ENCODE measurements at places on chromosomes 3 and 15.

GRCh38 chr3:122024800-122025199 is 2.8 kb upstream of the ILDR1 start:
- DNase-seq = no peak

DNA sequence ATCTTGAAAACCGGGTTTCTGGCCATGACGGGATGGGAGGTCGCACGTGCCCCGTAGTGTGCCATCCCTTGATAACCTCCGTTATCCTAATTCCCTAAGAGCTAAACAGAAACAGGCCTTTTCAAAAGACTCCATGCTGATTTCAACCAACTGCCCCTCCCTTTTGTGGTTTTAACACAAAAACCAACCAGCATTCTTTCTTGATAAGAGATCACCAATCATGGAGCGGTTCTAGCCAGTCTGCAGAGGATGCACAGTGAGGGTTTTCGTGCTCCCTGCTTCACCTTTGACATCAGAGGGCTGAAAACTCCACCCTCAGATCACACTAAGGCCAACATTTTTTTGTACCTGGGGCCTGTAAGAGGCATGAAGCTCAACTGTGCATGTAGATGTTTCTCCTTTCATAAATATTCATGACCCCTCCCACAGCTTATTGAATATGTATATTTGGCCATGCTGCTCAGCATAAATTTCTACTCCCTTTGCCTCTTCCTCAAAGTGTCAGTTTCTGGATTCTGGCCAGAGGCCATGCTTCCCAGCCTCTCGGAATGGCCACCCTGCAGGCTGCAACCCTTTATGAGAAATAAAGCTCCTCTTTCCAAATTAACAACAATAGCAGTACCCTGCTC is 41.3 kb downstream of the FAM3D start:
- no peak for DNase-seq

DNA sequence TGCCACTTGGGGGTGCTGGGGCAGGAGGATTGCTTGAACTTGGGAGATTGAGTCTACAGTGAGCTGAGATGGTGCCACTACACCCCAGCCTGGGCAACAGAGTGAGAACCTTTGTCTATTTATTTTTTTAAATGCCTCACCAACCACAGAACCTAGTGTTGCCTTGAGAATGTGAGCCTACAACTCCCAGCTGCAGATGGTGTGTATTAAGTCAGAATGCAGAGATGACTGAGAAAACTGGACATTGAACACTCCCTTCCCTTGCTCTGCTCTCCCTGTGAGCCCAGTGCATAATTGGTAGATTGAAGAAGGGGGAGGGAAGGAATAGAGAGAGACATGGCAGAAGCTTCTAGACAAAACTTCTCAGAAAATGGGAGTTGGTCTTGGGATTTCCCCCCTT is 53.5 kb downstream of the CCDC33 start:
- no peak for DNase-seq

DNA sequence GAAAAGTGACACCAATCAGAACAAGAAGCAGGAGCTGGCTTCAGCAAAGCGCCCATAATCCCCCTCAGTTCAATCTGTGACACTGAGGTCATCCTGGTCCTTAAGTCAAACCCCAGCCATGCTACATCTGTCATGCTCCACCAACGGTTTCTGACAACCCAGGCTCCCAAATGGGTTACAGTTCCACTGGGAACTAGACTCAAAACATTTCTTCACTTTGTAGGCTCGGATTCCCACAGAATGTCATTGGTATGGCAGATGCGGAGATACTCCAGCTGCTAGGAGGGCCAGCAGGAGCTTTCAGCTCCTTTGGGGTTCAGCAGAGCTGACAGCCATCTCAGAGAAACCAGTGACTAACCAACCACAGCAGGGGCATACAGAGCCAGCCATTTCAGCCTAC is 48.9 kb downstream of the SUMF1 start:
- no peak for DNase-seq

GRCh38 chr3:146142757-146143156 is 18.2 kb downstream of the PLOD2 start:
- peak; percentile 62 for DNase-seq

DNA sequence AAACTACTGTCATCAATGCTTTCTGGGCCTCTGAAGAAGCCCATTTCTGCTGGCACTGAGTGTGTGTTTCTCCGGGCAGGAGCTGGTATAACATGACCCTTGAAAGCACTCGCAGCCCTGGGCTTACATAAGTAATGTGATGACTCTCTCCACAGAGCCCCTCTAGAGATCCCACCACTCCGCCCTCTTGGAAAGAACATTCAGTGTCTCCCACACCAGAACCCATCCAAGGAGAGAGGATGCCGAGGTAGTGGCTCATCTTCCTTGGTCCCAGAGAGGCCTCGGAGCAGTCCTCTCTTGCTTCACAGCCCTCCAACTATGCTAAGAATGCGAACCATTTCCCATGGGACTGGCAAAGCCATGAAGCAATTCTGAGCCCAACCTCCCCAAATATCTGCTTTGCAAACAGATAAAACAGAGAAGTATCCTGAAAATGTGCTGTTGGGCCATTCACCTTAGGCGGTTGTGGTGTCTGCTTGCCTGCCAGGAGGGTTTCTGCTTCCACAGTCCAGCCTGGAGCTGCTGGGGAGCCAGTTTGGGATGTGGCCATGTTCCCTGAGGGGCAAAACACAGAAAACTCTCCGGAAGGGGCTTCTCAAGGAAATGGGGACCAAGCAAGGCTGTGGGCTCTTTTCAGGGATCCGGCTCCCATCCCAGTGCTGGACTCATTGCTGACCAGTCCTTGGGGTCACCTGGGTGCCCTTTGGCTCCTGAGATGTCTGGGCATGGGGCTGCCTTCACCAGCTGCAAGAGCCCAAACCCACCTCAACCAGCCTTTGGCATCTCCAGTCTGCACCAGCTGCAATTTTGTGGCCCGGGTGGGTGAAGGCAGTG is 47.3 kb downstream of the AMOTL2 start:
- DNase-seq = peak; percentile 100

DNA sequence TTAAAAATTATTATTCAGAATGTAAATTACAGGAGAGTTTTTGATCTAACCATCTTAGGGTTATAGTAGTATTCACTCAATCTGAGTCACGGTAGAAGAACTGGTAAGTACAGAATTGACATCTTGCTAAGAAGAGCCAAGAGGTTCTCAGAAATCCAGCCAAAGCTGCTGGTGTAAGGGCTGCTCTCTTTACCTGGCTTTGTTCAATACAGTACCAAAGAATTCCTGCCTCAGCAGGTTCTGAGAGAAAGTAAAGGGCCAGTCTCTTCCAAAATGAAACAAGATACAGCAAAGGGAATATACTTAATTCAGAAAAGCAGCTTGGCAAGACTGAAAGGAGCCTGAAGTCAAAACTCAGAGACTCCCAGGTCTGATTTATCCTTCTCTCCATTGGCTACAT is 193.1 kb downstream of the TNIK start:
- no peak for DNase-seq

GRCh38 chr15:80990955-80991354 is 1.3 kb upstream of the MESD start:
- DNase-seq = no peak

- no peak for DNase-seq
These were observed 40.2 kb downstream of the GPR156 start for GRCh38 chr3:120244834-120245225.

DNA sequence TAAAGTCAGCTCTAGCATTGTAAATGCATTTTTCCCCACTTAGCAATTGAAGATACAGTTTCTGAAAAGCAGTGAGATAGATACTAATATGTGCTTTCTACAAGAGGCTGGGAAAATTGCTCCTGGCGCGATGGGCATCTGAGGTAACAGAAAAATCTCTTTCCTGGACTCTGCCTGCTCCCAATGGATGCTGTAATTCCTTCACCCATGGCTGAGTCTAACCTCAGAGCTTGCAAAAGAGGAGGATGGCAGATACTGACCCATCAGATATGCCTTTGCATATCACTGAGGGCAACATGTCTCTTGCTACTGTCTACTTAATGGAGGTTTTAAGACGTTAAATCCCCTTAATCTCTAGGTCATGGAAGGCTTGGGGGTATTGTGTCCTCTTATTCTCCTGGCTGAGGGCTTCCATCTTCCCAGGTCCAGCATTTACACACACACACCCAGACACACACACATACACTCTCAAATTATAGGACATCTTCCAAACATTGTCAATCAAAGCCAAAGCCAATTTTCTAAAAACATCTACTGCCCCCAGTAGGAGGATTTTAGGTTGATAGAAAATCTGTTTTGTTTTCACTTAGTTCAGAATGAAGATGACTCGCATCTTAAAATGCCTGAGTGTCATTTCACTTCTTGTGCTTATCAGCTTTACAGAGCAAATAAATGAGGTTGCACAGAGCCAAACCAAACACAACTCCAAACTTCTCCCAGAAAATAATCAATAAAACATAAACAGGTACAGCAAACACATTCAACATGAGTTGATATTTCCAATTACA is 2.4 kb downstream of the TRPM1 start:
- DNase-seq = peak; percentile 29

DNA sequence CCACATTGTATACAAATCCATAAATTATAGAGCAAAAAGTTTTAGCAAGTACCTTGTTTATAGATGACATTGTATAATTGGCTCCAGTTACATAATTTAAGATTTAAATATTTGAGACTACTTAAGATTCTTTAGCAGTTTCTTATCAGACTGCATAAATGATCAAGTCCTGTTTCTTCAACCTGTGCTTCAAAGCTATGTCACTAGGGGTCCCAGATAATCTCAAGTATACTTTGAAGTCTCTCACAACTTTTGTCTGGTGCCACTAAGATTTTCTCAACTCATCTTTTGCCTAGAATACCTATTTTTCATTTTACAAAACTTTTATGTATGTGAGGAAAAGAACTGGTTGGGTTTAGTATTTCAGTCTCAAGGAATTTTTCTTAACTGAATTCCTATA is 205.5 kb downstream of the STAG1 start:
- DNase-seq = peak; percentile 21

DNA sequence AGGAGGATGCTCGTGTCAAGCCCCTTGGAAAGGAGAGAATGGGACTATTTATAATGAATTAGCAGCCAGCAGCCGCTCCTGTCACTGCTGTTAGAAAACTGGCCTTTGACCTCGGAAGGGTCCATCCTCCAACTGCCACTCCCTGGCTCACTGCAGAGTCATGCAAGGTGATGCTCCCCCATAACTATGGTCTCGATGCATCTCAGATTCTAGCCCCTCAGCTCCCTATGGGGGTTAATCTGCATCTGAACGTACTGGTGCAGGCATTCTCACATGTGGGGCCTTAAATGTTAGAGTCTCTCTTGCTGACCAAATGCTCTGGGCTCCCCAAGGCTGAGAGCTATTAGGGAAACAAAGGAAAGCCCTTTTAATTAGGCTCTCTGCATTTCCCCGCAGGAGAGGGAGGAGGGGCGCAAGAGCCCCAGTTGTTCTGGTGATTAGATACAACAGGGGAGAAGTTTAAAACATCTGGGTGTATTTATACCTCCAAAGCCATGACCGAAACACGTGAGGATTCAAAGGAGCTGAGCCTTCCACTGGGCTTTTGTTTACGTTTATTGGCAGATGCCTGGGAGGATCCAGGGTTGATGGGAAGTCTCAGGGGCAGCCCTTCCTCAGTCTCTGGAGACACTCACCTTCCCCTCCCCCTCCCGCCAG is 182.5 kb downstream of the OPA1 start:
- DNase-seq = no peak

- peak; percentile 77 for DNase-seq
These were observed 52.4 kb downstream of the ANP32A start for GRCh38 chr15:68768321-68768720.

DNA sequence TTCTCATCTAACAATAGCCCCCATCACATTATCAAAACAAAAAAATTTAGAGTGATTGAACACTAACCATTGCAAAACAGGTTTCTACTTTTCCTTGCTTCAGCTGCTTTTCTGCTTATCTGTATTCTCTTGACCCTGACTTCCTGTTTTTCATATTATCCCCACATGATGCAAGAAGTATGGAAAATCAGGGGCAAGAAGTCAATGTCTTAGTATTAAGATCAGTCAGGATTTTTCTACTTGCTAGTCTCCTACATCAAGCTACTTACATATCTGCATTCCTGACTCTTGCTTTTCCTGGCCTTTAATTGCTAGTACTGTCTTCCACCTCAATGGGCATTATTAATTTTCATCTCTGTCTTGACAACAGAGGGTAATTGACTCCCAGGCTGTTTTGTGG is 300.2 kb downstream of the OTOL1 start:
- no peak for DNase-seq

GRCh38 chr3:128550471-128551126 is 57.6 kb upstream of the GATA2 start:
- no peak for DNase-seq

- DNase-seq = peak; percentile 69
These were observed 226.1 kb downstream of the VPS13C start for GRCh38 chr15:61834076-61834697.

GRCh38 chr3:124064050-124064449 is 72.1 kb upstream of the ROPN1 start:
- peak; percentile 42 for DNase-seq

DNA sequence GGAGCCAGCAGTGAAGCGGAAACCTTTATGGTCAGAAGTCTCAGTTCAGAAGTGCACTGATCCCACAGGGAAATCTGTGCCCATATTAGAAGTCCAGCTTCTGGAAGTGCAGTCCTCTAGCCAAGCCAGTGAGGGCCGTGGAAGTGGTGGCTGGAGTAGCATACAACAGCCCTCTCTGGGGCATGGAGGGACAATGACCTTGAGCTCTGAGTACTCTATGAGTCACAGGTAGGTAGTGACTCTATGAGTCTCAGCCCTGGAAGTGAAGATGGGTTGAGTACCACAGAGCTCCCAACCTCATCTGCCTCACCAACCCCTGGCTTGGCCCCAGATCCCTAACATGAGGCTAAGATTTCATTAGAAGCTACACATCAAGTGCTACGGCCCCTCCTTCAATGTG is 205.9 kb upstream of the PPP2R3A start:
- no peak for DNase-seq

DNA sequence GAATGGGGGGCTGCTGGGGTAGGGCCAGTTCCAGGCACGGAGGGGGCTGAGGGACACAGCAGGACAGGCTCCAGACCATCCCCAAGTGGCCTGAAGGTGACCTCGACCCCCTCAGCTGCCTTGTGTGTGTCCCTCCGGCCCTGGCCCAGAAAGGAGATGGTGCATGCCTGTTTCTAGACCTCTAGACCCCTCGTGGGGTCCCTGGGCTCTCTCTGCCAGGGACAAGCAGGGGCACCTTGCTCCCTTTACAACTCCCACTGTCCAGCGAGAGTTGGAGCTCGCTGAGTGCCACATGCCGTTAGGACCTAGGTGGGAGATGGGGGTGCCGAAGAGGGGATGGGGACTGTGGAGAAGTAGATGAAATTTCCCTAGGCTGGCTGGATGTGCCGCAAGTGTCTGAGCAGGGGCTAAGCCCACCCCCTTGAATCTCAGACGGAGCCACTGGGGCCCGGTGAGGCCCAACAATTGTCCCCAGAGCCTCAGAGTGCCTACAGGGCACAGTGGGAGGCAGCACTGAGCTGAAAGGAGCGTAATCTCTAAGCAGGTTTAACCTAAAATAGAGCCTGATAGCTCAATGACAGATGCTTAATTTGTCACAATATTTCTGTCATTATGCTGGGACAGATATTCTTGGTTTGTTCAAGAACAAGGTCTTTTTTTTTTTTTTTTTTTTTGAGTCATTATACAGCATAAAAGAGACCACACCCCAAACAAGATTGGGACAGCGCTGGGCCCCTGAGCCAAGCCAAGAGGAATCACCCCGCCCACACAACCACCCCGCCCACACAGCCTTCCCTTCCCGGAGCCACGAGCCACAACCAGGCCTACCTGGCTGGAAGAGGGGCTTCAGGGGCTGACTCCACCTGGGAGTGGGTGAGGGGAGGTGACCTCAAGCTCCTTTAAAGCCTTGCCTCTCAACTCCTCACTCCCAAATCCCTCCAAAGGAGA is 23.6 kb upstream of the KLF13 start:
- no peak for DNase-seq

Measured in fibroblast of skin of right quadriceps (primary cell).